Uterus (tissue), 4 donors: ENCODE measurements at places on chromosomes 13 and 19.
A peak's percentile ranks its signal among the peaks of the same experiment; 100 is the strongest.

GRCh38 chr13:100633461-100633860 lies 41.1 kb downstream of the TMTC4 start:
- DNase-seq, result no peak

GRCh38 chr19:30602661-30603350 lies 230.6 kb downstream of the ZNF536 start:
- DNase-seq, result no peak

- no peak for DNase-seq
Observed at GRCh38 chr13:108813587-108814170, 184.3 kb downstream of the MYO16 start.

DNA sequence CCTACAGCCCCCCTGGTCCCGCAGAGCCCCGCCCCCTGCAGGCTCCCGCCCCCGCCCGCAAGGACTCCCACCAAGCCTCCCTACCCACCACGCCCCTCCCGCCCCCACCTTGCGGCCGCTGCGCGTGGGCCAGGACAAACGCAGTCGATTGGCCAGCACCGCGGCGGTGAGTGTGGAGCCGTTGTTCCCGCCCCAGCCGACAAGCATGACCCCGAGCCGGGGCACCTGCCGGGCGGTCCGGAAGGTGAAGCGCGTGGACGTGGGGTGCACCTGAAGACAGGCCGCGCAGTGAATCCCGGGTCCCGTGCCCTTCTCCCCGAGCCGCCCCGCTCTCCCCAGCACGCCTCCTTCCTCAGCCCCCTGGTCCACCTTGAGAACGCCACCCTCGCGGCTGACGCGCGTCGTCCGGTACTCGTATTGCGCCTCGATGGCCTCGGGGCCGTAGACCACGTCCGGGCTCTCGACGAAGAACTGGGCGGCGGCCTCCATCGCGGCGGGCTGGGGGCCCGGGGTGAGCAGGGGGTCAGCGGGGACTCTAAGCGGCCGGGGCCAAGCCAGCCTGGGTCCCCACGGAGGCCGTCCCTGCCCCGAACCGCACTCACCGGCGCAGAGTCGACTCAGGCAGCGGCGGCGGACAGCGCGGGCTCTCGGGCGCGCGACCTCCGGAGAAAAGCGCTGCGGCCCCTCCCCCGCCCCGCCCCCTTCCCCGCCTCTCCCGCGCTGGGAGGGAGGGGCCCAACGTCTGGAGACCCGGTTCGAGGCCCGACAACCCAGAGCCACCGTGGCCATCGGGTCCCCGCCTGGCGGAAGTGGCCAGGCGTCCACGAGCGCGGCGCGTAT lies at the start of gene ISYNA1:
Gene ISYNA1 (minus strand): TSS at position 643 of the 840 bp plus-strand sequence. CDS start 154 bp downstream, at position 489.
- peak; percentile 73 for DNase-seq

DNA sequence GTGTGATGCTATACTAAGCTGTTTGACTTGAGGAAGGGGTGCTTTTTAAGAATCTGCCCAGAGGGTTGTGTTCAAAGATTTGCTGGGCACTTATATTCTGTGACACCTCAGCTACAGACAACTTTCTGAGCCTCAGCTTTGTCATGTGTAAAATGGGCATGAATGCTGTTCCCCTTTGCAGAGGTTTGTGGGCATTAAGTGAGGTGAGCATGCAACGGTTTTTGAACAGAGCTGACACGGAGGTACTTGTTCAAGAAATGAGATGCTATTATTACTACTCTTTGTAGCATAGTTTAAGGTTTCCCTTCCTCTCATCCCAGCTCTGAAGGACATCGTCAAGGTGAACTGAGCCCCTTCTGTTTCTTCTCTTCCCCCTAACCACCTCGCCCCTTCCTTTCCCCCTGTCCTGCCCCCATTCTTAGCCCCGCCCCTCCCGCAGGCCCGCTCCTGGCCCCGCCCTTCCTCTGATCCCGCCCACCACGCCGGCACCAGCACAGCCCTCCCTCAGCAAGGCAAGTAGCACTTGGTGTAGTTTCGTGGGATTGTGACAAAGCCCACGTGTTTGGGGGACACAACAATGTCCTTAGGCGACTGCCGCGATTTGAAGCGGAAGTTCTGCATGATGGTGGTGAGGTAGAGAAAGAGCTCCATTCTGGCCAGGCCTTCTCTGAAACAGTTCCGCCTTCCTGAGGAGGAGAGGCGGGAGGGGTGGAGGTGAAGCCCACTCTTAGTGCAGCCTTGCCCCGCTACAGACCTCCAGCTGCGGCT lies 26.1 kb upstream of the CYP2A7 start:
- DNase-seq, result no peak

DNA sequence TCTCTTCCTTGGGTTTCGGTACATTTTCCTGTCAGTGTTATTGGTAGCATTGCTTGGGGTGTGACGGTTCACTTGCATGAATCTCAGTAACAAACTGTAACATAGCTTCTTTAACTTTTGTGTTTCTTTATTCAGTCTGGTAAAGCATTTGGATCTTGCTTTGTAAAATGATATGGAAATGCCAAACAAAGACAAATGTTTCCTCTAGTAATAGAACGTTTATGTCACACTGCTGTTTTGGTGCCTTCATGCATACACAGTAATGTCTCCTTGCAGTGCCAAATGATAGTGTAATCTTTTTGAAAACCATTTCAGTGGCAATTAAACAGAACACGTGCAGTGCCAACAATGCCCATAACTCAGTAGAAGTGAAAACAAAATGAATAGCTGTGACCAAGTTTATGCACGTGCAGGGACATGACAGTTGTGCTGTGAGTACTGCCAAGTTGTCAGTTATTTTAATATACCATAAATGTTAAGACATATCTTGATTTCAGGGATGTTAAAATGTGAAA lies 110.8 kb downstream of the RXFP2 start:
- DNase-seq, result no peak

DNA sequence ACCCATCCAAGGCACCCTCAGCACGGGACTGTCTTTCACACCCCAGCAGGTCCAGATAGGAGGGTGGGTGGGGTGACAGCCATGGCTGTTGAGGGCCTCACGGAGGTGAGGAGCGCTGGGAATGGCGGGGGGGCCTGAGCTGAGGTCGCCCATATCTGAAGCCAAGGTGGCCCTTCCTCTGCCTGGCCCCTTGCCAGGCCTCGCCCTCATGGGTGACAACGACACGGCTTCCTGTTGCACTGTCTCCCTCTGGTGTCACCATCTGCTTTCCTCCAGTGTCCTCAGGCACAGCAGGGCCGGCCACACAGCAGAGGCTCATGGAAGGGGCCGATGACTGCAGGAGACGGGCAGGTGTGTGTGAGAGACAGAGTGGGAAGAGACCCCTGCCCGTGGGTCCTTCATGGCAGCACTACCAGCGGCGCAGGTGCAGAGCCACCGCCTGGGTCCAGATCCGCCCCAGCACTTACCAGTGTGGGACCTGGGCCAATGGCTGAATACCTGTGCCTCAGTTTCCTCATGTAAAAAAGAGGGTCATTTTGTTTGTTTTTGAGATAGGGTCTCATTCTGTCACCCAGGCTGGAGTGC lies 8.1 kb upstream of the NKPD1 start:
- DNase-seq, result no peak

DNA sequence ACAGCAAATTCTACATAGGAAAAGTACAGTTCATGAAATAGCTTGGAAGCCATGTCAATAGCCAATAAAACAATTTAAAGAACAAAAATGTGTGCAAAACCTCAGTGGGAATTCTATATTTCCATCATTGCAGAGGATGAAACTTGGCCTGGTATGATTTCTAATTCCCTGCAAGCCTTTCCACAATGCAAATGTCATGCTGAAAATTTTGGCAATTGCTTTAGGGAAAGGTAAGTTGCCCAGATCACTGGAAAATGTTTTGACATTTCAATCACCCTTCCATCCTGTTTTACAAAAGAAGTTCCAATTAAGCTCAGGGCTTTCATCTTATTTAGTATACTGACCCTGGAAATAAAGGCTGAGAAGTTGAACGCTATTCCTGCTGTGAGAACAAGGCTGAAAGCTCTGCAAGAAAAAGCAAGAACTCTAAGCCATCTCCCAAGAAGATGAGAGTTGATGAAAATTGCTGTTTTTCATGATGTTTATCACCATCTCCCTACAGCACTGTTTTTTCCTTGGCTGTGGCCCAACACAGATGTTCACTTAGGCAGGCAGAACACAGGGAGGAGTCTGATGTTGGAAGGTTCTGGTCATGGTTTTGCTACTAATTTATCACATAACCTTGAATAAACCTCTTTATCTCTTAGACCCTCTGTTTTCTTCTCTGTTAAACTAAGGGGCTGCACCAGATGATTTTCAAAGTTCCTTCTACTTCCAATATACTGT lies 263.7 kb downstream of the KCTD12 start:
- DNase-seq, result peak; percentile 69

DNA sequence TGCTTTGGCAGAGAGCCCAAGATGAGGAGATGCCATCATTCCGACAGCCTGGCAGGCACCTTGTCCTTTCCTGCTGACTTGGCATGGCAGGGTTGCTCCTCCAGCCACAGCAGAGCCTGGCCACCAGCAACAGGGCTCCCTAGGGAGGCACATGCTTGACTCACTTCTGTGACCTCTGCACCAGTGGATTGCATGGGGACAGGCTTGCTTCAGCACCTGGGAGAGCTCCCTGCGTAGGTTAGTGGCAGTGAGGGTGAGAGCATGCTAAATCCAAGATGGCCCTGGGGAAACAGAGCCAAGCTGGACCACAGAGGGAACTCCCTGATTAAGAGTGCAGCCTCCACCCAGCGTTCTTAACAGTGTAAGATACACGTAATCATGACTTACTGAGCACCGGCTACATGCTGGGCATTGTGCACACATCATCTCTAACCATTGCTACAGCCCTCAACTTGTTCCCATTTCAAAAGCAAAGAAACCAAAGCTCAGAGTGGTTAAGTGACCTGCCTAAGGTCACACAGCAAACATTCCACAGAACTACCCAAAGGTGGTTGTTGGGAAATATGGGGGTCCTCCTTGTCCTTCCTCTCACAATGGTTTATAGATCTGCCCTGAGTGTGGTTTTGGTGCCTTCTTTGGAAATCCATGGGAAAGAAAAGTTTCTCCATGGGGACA lies 116.6 kb upstream of the UQCRFS1 start:
- no peak for DNase-seq

DNA sequence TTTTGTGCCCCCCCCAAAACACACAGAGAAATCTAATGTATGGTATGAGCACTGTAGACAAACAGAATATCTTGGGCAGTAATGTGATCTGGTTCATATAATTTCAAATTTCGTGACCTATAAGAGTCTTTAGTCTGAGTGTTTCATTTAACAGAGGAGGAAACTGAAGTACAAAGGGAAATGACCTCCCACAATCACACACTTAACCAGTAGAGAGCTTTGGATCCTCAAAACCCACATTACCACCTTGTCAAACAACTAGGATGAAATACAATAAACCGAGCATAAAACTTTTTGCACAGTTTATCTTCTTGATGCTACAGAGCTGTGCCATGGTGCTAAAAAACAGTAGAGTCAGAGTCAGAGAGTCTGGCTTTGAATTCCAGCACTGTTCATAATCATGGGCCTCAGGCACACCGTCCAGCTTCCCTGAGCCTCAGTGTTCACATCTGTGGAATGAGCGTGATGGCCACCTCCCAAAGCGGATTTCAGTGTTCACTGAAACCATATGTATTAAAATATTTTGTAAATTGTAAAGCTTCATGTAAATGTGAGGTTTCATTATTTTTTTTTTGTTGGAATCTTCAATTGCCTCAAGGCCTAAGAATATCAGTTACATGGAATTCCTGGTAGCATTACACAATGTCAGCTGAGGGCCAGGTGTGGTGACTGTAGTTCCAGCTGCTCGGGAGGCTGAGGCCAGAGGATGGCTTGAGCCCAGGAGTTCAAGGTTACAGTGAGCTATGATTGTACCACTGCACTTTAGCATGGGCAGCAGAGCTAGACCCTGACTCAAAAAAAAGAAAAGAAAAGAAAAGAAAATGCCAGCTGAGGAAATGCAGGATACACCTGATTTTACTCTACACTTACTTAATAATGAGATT lies 126.4 kb upstream of the FRY start:
- no peak for DNase-seq

DNA sequence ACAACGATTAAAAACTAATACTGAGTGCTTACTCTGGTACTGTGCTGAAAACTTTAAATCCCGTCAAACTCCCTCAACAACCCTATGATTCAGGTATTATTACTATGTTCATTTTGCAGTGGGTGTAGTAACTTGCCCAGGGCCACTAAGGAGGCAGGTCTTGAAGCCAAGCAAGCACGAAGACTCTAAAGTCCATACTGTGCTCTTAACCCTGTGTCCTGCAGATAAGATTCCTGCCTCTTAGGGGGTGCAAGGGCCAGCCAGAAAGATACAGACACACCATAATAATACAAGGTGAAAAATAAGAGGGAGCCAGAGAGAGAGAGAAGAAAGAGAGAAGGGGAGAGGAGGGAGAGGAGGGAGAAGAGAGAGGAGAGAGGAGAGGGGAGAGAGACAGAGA lies 95.5 kb downstream of the CDADC1 start:
- DNase-seq, result no peak

DNA sequence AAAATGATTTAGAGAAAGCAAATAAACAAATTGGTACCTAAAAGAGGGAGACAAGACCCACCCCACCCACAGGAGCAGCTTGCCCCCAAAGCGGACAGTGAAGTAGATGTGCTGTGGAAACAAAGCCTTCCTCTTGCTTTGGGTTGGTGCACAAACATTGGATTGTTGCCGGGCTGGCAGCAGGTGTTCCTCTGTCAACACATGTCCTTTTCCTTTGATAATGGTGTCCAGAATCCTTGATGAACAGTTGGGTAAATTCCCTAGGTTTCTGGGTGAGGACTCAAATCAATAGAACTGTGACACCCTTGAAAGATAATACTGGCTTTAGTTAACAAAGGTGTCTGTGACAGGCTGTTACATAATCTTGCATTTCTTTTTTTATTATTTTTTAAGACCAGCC lies 311.8 kb downstream of the SPRY2 start:
- DNase-seq, result no peak

- DNase-seq, result no peak
Observed at GRCh38 chr19:5447700-5448311, 7.4 kb upstream of the ZNRF4 start.

- no peak for DNase-seq
Observed at GRCh38 chr19:11345122-11345803, 805 bp downstream of the TMEM205 start.

GRCh38 chr13:24249624-24250023 lies 59.8 kb upstream of the C1QTNF9 start:
- no peak for DNase-seq

- no peak for DNase-seq
Observed at GRCh38 chr13:23289917-23290357, 109.2 kb downstream of the SGCG start.

DNA sequence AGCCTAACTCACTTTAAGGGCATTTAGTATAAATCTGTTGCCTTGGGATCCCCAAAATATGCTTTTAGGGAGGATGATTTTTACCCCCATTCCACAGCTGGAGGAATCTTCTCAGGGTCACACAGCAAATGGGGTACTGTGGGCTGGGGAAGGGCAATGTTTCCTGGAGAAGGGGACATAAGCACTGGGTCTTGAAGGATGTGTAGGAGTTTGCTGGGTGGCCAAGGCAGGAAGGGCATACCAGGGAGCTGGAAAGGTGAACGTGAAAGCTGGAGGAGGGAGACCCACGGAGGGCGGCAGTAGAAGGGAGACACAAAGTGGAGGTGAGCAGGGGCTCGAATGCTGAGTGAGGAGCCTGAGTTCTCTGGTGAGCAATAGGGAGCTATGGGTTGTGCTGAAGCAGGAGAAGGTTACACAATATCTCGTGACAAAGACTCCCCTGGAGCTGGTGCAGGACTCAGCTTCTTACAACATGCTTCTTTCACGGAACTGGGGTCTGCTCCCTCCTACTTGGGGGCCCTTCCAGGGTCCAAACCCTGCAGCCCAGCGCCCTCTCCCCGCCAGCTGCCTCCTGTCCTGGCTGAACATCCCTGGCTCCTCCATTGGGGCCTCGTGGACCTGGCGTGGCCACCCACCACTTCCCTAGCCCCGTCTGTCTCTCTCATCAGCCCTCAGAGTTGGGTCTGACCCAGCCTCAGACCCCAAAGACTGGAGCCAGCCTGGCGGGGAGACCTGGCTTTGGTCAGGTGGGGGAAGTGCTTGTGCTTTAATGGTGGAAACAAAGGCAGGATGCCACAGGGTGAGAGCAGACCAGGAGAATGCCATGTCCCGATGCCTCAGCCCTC lies 11.1 kb downstream of the CILP2 start:
- DNase-seq, result no peak
